ENCODE measurements at places on chromosomes 6 and 20.
A peak's percentile ranks its signal among the peaks of the same experiment; 100 is the strongest.

GRCh38 chr20:58923117-58923712, 57.8 kb upstream of the NELFCD start:
- no peak for DNase-seq

DNA sequence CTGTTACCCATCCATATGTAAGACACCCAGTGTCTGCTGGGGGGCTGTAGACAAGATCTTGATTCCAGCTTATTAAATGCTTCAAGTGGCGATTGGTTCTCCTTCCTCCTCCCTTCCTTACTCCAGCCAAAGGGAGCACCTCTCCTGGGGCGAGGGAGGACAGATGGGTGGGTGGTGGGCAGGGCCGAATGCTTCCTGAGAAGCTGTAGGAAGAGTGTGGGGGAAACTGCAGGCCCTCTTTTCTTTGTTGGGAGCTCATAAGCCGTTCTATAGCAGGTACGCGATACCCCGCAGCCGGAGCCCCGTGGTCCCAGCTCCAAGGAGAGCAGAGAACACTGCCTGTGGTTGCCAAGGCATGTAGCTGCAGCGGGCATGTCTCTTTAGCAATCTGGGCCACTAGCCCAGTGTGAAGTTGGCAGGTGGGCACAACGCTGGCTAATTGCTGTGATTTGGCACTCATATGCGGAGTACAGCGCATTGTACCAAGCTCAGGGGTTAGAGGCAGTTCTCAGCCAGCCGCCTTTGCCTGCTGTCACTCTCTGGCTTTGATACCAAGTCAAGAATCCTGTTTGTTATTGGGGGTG, 14.7 kb upstream of the KCNG1 start:
- no peak for DNase-seq

- DNase-seq: no peak
These were observed 300.8 kb upstream of the STXBP5 start for GRCh38 chr6:146903451-146903850.

DNA sequence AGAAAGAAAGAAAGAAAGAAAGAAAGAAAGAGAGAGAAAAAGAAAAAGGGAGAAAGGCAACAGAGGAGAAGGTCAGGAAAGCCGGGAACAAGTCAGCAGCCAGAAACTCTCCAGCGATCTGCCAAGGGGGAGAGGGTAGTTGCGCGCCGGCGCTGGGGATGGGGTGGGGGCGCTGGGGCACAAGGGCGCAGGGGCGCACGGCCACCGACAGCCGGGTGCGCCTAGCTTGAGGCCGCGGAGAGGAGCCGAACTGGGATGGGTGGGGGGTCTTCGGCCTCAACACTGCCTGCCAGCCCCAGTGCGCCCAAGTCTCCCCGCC, 533 bp upstream of the RSPO3 start:
- no peak for DNase-seq

GRCh38 chr6:34729631-34730470, 27.5 kb upstream of the SNRPC start:
- DNase-seq: no peak

GRCh38 chr6:142146828-142147662, at the start of the genes NMBR and VTA1:
Gene NMBR (minus strand): TSS chr6:142147122. CDS start chr6:142088658, 58,464 bp downstream.
Gene VTA1 (plus strand): TSS chr6:142147263. CDS start chr6:142147288, 25 bp downstream.
- DNase-seq: peak; percentile 89

DNA sequence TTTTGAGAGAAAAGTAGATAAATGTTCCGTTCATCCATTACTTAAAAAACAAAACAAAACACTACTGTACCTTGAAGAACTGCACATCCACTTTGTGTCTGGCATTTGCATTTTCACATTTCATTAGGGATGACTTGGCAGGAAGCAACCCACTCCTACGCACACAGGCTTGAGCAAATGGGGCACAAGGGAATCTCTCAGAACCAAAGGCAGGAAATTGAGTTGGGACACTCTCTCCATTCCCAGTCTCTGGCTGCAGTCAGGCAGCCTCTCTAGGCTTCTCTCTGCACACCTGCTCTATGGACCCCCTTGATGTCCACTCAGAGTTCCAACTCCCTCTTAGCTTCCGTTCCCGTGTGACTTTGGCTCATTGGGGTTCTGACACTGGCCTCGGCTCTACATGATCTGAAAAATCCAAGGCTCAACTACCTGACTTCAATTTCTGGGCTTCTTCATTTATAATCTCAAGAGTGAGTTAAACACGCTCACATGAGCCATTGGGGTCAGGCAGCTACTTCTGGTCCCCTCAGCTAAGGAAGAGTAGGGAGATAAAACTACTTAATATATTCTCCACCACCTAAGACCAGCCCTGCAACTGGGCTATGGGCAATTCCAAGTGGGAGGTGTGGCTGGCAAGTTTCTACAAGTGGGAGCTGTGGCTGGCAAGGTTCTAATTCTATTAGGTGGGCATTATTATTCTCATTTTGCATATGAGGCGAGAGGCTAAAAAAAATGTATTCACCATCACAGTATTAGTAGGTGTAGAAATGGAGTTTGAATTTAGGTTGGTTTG, 251.9 kb downstream of the SOD2 start:
- DNase-seq: no peak

- DNase-seq: no peak
These were observed 26.1 kb downstream of the SCP2D1 start for GRCh38 chr20:18839507-18840247.

GRCh38 chr6:10426781-10427279, 12.0 kb upstream of the TFAP2A start:
- DNase-seq: no peak

- no peak for DNase-seq
These were observed 564.4 kb downstream of the HAO1 start for GRCh38 chr20:7375905-7376304.

- no peak for DNase-seq
These were observed 657.5 kb downstream of the RFPL4B start for GRCh38 chr6:113004470-113005270.

GRCh38 chr6:112086744-112087135, 542 bp downstream of the TUBE1 start:
- peak; percentile 56 for DNase-seq

Data from CD8-positive, alpha-beta T cell (primary cell).